Amygdala (tissue), 56 donors: ENCODE measurements at places on chromosomes 11 and 22.
A peak's percentile ranks its signal among the peaks of the same experiment; 100 is the strongest.

- no peak for DNase-seq
Observed at GRCh38 chr22:50660306-50660705, 12.3 kb upstream of the SHANK3 start.

DNA sequence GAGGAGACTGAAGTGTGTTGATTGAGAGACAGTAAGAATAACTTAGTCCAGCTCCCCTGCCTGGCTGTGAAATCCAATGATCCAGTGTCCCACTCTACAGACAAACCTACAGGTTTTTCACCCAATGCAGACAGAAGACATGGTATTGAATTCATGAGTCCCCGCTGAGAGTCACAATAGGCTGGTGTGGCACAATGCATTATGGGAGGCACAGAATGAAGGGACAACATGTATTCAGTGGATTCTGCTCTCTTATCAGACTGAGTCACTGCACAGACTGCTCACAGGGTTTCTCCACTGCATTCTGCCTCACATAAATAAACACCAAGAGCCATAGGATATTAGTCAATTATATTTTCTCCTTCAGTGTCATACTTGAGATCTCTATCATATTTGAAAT lies 55.2 kb upstream of the TOP3B start:
- DNase-seq, result no peak

GRCh38 chr11:129700701-129701100 lies 114.9 kb upstream of the TMEM45B start:
- no peak for DNase-seq

DNA sequence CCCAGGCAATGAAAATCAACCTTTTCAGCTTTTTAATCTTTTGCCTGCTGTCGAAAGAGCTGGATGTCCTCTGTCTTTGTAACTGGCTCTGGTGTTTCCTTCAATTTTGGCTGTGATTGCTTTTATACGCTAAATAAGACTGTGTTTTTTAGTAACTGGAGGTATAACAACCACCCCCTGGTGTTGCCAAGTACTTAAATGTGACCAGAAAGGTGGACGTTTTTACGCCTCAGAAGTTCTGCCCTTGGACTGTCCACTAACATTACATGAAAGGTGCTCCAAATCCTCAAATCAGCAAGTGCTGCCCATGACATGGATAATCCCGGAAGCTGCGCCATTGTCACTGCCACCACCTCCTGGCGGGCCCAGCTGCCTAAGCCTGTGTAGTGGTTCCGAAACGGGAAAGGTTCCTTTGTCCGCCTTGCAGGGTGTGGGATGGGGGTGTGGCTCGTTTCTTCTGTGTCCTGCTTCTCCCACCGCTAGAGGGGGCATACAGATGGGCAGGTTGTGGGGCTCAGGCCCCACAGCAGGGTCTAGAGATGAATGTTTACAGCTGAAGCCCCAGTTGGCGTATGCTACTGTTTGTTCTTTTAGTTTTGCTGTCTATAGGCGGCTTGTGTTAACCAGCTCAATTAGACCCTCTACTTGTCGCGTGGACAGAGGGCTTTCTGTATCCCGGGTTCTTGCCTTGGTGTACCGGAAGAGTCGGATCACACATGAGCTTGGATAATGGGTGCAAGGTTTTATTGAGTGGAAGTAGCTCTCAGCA lies 82.2 kb upstream of the SEPTIN5 start:
- DNase-seq, result no peak

DNA sequence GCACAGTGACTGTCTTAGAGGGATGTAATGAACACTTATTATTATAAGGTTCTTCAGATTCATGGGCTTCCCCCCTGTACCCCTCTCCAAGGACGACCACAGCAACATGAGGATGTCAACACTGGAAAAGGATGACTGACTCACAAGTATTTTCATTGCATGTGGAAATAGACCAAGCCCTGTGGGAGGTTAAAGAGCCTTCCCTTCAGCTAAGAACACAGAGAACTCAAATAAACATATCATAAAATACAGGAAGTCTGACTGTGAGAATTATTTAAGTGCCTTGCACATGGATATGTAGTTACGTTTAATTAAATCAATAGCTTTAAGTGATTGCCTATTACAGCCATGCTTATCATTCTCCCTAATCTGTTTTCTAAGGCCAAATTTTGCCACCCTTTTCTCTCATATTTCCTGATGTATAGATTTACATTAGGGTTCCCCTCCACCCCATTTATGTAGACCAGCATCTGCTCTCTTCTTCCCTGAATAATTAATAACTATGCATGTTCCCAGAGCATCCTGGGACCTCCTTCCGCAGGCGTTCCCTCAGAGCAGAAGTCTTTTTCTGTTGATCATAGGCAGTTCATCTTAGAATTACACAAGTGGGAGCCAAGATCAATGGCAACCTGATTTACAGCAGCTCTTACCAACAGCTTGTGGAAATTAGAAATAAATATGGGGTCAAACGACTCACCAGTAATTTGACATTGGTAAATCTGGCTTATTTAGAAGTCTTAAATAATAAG lies 226.9 kb downstream of the OPCML start:
- DNase-seq, result no peak

GRCh38 chr11:8286886-8287285 lies 23.2 kb upstream of the LMO1 start:
- no peak for DNase-seq

DNA sequence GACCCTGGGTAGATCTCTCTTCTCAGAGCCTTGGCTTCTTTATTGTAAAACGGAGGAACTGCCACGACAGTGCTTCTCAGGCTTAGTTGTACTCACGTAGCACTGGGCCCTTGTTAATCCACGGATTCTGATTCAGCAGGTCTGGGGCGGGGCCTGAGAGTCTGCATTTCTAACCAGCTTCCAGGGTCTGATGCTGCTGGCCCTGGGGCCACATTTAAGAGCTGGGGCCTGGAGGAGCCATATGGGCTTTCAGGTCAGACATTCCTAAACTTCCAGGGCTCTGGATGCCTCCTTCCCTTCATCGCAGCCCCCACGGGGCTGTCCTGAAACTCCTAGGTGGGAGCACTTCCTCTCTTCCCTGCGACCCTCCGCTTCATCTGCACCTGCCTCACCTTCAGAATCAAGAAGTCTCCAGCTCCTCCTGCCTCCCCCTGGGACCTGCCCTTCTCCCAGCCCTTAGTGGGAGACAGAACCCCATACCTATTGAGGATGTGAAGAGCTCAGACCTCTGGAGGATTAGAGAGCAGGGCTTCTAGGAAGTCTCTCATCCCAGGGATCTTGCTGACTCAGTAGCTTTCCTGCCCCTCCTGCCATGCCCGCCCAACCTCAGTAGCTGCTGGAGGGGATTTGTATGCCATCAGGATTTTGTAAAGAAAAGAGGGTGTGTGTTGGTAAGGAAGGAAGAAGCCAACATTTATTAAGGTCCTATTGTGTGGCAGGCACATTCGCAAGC lies 92.5 kb downstream of the LRRC32 start:
- DNase-seq, result no peak

DNA sequence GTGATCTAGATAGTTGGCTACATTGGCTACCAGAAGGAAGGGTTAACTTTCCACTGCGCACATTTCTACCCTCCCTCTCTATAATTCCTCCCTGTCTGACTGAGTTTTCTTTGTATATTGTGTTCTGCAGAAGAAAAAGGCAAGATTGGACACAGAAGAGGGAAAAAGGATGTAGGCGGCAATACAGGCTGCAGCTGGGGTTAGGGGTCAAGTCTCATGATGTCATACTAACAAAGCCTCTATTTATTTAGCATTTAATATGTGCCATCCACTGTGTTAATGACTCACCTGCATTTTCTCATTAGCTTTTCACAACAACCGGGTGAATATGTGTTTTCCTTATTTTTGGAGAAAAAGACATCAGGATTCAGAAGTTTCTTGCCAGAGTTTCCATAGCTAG lies 2.0 kb downstream of the FAM83F start:
- no peak for DNase-seq

GRCh38 chr11:4140067-4140636 lies 45.6 kb downstream of the RRM1 start:
- no peak for DNase-seq

DNA sequence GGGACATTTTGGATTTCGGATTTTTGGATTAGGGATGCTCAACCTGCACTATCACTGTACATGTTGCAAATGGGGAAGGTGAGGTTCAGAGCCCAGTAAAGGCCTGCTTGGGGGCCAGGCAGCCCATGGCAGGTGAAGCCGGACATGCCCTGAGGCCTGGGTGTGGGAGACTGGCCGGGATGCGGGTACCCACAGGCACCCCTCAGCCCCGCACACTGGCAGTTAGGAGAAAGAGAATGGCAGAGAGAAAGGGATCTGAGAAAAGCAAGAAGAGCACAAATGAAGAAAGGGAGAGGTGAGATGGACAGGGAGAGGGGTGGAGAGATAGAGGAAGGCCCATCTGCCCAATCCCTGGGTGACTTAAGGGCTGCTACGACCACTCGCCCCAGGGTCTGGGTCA lies 52.8 kb downstream of the SCGB1A1 start:
- DNase-seq, result no peak

GRCh38 chr11:28713850-28714249 lies 605.7 kb downstream of the METTL15 start:
- DNase-seq, result no peak

DNA sequence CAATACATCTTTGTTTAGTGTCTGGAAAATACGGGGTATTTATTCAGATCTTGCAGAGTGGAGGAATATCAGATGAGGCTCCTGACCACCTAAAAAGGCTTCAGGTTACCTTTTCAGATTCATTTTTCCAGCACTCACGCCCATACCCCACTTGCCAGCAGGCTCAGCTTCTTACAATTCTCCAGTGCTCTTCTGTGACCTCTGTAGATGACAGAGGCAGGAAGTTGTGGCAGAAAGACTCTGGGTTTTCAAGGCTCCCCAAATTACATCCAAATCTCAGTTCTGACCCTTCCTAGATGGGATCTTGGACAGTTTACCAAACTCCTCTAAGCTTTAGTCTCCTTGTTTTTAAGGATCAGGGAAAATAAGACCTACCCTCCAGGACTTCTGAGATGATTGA lies 61.1 kb downstream of the SYTL2 start:
- DNase-seq, result no peak

- no peak for DNase-seq
Observed at GRCh38 chr11:33321422-33321821, 64.2 kb downstream of the HIPK3 start.

DNA sequence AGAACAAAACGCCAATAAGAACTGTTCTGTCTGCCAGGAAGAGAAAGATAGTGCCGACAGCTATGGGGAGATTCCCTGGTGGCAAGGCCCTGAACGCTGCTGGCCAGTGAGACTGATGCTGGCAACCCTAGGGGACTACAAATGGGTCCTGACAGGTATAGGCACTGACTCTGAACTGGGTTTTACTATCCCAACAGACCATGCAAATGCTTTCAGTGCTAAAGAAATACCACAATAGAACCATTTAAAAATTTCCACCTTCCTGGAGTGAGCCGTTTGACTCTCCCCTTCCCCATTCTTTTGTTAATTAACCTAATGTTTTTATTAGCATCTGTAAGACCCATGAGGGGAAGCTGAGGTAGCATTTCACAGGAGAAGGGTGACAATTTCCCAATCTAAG lies 25.7 kb downstream of the USP28 start:
- no peak for DNase-seq

GRCh38 chr22:37566903-37567798 lies 6.9 kb downstream of the CDC42EP1 start:
- DNase-seq, result peak; percentile 68

- no peak for DNase-seq
Observed at GRCh38 chr22:24104307-24105012, 76.8 kb upstream of the SUSD2 start.

DNA sequence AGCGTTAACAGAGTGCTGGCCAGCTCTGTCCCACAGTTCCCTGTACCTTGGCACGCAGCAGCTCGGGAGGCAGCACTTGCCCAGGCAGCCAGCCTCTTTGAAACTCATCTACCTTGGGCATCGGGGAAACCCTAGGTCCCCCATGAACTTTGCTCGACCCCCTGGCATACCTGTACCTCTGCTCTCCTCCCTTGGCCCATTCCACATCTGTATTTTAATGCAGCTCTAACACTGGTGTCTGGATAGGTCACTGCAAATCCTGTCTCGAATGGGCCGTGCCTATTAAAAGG lies 304.1 kb downstream of the TBC1D22A start:
- DNase-seq, result no peak

DNA sequence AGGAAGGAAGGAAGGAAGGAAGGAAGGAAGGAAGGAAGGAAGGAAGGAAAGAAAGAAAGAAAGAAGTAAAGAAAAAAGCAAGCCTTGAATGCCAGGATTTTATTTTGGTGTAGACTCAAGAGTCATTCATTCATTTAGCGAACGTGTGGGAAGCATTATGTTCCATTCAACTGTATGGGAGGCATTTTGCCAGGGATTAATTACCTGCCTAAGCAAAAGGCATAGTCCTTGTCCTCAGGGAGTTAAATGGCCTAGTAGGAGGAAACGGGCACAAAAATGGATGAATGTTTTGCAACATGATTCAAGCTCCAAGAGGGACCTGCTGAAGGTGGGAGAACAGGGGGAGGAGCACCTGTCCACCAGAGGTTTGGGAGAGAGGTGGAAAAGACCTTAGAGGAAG lies 16.2 kb upstream of the ZNRF3 start:
- DNase-seq, result no peak

GRCh38 chr11:122192634-122193255 lies 76.7 kb upstream of the BLID start:
- no peak for DNase-seq

DNA sequence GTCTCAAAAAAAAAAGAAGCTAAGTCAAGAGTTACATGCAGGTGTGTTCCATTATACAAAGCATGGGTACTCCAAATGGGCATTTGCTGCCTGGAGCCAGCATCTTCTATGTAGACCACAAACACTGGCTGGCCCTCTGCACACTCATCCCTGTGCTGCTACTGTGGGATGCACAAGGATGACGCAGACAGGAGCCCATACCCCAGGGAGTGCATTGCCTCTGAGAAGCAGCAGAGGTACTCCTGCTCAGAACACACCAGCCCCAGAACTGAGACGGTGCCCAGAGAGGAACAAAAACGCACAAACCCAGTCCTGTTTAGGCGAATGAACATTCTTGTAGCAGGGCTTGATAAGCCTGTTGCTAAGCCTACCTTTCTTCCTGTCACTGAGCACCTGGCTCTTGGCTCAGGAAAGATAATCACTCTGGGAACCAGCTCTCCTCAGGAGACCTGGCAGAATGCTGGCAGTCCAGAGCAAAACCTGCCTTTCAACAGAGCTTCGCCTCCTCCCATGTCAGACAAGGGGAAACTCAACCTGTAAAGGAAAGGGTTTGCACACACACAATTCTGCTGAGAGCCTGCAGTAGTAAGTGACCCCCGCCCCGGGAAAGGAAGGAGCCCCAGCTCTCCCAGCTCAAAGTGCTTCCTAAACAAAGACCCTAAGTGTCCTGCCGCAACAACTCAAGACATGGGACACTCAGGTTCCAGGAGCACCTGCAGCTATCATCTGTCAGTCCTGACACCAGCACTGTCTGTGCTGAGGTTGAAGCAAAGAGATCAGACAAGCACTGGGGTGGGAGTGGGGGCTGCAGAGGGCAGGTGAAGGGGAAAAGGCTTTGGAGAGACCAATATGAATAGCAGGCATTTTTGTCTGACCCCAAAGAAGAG lies 145.7 kb downstream of the TENM4 start:
- DNase-seq, result no peak

DNA sequence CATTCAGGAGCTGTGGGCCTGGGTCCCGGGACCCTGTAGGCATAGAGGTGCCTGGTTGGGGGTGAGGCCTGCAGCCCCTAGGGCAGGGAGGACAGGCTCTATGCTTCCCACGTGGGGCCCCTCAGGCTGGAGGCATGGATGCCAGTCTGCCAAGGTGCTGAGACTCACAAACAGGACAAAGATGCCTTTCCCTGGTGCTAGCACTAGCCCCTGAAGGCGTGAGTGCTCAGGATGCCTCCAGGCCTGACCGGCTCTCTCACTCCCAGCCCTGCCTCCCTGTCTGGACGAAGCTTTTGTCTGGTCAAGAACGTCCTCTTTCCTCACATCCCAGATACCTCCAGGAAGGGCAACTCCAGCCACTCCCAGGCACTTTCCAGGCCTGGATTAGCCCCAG lies 2.1 kb downstream of the CDC42BPG start:
- DNase-seq, result no peak
